ENCODE measurements at places on chromosomes 7 and 10. TPM values are rescaled to one million over a fixed set of nuclear protein-coding genes. Genes with fewer than 3 reads are reported as not detected.

- no peak for DNase-seq
Observed at GRCh38 chr10:76017733-76018433, 586.5 kb downstream of the LRMDA start.

GRCh38 chr7:1106063-1106792 lies 18.3 kb downstream of the GPER1 start:
- DNase-seq: no peak

GRCh38 chr10:112246-112645 lies 23.0 kb upstream of the ZMYND11 start:
- DNase-seq: no peak

- no peak for DNase-seq
Observed at GRCh38 chr7:159033473-159033825, 111.2 kb downstream of the VIPR2 start.

DNA sequence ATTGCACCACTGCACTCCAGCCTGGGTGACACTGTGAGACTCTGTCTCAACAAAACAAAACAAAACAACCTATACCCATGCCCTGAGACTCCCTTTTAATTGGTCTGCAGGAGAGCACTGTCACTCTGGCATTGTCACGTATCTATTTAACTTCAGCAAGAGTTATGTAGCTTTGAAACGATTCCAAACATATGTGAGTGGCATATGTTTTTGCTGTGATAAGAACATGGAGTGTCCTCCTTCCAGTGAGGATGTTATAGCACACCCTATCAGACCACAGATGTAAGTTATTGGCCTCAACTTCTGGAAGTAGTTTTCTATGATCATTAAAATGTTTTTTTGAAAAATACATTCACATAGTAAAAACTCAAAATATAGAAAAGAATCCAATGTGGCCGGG lies 15.5 kb upstream of the DNAJC12 start:
- no peak for DNase-seq

- no peak for DNase-seq
Observed at GRCh38 chr10:24926557-24926956, 25.8 kb downstream of the PRTFDC1 start.

GRCh38 chr7:84238596-84238995 lies 44.0 kb upstream of the SEMA3A start:
- DNase-seq: no peak

DNA sequence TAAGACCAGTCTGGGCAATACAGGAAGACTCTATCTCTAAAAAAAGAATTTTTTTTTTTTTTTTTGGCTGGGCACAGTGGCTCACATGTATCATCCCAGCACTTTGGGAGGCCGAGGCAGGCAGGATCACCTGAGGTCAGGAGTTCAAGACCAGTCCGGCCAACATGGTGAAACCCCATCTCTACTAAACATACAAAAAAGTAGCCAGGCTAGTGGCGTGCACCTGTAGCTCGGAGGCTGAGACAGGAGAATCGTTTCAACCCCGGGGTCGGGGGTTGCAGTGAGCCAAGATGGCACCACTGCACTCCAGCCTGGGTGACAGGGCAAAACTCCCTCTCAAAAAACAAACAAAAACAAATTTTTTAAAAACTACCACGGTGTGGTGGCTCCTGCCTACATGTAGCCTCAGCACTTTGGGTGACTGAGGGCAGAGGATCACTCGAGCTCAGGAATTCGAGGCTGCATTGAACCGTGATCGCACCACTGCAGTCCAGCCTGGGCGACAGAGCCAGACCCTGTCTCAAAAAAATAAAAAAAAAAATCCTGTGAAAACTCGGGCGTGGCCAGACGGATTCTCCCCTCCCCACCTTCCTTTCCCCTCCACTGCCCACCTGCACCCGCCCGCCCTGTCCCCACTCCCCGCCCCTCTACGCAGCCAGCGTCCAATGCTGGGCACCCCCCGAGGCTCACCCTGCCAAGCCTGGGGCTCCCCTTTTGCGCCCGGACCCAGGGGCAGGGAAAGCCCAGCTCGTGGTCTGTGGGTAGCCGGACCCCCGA lies 745 bp upstream of the ORAI2 start:
- DNase-seq: no peak

Gene FANK1
- not detected for total RNA-seq

Gene FEZF1
- total RNA-seq: not detected

All from left lobe of liver (tissue), 2 donors.